K562 (cell line): ENCODE measurements at places on chromosomes 5 and 9.

DNA sequence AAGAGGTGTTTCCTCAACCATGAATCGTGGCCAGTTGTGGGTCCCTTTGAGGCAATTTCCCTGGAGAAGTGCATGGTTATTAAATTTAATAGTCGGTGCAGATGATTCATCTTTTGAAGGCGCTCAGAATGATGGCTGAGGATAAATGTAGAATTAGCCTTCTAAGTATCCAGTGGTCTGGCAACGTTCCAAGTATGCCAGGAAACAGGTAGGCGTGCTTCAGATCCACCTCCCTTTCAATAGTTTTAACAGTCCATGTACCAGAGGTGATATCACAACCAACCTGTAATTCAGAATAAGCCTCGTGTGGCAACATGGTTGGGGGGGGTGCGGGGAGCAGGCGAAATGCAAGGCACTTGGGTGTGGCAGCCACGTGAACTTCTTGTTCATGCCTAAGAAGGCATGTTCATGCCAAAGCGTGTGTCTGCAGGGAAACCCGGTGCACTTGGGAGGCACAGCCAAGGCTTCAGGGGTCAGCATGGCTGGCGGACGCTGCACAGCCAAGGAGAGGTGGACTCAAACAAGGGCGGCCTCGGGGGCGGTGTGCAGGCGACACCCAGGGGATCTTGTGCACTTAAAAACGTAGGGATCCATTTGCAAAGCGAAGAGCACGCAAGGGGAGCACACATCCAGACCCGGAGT lies 5.2 kb upstream of the NKD2 start:
- no peak for DNase-seq

DNA sequence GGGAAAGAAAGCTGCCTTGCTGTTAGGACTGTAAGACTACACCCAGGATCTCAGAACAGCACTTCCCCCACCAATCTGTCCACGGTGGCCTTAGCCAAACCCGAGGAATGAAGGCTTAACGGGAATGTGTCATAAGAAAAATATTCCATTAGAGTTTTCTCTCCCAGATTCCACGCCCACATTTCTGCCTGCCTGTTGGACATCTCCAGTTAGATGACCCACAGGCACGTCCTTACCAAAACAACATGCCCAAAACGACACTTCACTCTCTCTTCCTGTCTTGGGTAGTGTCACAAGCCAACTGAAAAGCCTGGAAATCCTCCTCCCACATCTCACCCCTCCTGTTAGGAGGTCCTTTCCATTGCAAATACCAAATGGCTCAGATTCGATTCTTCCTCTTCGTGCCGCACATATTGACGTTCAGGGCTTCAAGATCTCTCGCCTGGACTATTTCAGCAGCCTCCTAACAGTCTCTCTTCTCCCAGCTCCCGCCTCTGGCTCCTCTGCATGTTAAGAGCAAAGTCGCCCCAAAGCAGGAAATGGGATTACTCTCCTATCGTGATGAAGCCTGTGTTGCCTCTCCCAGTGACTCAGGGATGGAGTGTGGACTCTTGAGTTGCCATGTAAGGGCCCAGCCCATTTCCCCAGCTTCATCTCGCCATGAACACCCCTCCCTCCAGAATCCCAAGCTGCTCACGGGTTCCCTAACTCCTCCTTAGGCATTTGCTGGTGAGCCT lies 159.3 kb downstream of the NR3C1 start:
- DNase-seq: no peak

GRCh38 chr5:34719029-34719428 lies 62.9 kb downstream of the RAI14 start:
- DNase-seq: no peak

DNA sequence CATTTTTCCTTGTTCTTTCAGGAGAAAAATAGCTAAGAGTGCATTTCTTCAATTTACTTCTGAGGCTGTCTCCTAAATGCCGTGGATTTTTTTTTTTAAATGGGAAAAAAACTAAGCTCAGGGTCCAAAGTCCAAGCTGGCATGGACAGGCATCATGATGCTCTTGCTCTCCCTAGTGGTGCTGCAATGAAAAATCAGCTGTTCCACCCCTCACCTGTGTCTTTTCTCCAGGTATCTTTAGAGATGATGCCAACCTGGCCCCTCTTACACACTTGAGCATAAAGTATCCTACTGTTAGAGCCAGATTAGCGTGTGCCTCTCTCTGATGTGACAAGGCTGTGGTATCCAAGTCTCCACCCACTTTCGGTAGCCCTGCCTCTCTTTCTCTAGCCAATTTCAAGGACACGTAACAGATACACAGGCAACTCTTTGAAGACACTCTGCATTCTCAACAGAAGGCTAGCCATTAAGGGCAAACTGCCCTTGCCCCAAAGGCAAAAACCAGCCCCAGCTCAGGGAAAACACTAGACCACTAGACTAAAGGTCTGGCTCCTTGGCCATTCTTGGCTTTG lies 208.8 kb downstream of the SAXO1 start:
- DNase-seq: no peak

DNA sequence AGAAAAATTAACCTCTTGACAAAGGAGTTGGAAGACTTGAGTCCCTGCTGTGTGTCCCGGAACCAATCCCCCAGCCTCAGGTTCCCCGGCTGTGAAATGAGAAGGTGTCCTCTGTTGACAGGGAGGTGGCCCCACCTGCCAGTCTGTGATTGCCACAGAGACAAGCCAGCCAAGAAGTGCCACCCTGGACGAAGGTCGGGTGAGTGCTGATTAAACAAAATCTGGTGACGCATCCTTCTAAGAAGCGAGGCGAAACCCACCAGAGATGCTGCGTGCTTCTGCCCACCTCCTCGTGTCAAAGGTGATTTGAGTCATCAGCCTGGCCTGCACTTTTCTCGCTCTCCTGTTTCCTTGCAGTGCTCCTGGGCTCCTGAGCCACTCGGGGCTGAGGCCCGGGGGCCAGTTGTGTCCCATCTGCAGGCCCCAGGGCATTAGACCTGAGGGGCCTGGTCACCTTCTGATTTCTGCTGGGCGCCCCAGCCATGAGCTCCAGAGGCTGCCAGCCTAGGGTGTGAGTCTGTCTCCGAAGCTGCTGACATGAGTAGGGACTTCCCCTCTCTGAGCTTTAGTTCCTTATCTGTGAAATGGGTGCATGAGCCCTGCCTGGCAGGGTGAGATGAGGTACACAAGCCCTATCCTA lies 28.7 kb downstream of the NEK6 start:
- no peak for DNase-seq

DNA sequence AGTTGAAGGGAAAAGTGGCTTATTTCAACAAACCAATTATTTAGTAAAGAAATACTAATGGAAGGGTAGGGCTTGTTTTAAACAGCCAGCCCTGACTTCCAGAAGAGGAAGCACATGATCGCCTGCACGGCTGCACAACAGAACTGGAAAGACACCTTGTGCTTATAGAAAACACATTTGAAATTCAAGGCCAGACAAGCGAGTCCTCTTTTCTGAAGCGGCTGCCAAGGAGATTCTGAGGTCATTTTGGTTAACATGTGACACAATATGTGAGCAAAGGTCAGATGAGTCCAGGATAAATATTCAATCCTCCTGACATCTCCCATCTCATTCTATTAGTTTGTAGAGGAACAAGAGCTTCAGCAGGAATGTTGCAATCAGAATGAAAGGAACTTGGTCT lies 461.4 kb upstream of the ST8SIA4 start:
- DNase-seq: no peak
